T-helper 1 cell (primary cell): ENCODE measurements at places on chromosomes 1 and 21.

DNA sequence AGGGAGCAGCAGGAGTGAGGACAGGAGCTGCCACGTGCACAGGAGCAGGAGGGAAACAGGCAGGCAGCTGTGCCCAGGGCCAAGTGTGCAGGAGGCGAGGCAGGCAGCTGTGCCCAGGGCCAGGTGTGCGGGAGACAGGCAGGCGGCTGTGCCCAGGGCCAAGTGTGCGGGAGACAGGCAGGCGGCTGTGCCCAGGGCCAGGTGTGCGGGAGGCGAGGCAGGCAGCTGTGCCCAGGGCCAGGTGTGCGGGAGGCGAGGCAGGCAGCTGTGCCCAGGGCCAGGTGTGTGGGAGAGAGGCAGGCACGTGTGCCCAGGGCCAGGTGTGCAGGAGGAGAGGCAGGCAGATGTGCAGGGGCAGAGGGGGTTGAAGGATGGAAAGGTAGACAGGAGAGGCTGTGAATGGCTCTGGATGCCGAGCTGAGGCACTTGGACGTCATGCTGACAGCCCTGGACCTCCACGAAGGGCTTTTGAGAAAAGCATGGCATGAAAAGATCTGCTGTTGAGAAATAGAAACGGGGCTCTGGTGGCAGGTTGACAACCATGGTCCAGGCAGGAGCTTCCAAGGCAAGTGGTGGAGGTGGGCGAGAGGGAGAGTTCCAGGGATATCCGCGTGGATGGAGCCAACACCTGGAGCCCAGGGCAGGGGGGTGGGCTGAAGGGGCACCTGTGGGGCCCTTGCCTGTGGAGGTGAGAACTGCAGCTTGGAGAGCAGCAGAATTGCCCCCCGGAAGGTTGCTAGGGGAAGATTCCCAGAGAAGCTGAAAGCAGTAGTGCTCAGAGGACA is 19.1 kb upstream of the NPHP4 start:
- DNase-seq = no peak

- no peak for DNase-seq
Observed at GRCh38 chr1:53574621-53575020, 115.4 kb downstream of the DMRTB1 start.

DNA sequence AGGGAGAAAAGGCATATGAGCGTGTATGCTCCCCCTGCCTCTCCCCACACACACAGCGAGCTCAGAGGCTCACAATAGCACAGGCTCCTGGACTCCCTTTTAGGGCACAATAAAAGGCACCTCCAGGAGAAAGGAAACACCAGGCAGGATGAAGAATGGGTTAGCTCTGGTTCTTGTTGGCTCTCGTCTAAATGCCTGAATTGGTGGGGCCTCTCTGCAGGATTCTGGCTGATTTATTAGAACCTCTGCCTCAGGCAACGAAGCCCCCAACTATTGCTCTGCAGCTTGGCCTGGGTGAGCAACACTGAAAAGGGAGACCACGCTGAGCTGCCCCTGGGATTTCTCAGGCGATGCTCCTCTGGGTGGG is 590.9 kb upstream of the PLXNA2 start:
- no peak for DNase-seq

DNA sequence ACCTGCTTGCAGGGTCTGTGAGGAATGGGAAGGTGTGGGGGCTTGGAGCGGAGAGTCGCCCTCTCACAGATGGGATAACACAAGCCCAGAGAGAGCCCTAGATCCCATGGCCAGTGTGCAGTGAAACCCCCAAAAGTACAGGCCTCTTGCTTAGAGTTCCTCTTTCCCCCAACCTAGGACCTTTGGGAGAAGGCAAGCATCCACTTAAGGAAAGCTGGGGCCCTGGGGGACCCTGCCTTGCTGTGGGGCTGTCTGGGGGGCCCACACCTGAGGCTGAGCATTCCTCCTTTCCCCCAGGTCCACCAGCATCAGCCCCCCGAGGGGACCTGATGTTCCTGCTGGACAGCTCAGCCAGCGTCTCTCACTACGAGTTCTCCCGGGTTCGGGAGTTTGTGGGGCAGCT is 1.1 kb downstream of the VWA1 start:
- no peak for DNase-seq

DNA sequence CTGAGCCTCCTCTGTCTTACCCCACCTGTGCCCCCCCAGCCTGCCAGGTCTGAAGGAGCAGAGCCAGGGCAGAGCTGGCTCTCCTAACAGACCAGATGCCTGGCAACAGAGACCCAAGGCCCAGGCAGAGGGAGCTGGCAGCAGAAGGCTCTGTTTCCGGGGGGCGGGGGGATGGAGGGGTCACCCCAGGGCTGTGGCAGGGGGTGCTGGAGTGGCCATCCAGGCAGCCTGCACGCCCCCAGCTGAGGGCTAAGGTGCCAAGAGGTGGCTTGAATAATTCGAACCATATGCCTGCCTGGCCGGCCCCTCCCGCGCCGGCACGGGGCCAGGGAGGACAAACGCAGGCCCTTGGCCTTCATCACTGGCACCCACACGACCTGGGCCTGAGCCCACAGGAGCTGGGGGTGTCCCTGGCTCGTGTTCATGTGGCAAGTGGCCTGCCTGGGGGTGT is 16.0 kb upstream of the PLEKHG5 start:
- no peak for DNase-seq

GRCh38 chr1:232890340-232890943 is 60.0 kb upstream of the NTPCR start:
- DNase-seq = no peak

DNA sequence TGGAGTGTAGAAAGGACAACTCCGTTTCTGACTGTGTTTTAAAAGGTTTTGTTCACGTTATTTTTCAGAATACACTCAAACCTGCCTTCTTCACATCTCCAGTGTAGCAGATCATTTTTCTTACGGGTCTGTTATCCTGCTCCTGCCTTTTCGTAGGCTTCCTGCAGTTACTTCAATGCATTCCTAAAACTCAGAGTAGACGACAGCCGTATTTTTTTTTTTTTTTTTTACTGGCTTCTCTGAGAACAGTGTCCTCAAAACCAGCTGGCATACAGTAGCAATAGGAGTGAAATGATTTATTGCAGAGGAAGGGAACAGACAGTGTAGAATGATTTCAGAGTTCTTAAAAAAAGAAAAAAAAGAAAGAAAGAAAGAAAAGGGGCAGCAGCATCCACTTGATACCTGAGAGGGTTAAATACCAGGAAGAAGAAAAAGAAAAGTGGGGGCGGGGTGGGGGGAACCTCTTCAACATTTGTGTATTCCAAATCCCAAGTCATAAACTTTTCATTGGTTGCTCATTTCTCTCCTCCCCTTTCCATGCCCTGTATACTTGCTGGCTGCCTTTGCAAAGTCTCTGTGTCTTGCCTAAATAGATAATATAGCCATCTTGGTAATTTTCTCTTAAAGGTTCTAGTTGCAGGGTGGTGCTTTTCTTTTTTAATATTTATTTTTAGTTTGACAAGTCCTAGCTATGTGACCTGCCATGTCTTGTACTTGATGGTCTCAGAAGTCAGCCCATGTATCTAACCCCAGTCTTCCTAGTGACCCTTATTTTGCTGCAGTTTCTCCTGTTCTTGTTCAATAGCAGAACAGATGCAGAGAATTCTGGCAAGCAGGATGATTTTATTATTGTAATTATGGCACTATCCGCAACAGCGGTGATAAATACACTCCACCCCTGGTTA is 2.8 kb downstream of the TGFB2 start:
- no peak for DNase-seq

DNA sequence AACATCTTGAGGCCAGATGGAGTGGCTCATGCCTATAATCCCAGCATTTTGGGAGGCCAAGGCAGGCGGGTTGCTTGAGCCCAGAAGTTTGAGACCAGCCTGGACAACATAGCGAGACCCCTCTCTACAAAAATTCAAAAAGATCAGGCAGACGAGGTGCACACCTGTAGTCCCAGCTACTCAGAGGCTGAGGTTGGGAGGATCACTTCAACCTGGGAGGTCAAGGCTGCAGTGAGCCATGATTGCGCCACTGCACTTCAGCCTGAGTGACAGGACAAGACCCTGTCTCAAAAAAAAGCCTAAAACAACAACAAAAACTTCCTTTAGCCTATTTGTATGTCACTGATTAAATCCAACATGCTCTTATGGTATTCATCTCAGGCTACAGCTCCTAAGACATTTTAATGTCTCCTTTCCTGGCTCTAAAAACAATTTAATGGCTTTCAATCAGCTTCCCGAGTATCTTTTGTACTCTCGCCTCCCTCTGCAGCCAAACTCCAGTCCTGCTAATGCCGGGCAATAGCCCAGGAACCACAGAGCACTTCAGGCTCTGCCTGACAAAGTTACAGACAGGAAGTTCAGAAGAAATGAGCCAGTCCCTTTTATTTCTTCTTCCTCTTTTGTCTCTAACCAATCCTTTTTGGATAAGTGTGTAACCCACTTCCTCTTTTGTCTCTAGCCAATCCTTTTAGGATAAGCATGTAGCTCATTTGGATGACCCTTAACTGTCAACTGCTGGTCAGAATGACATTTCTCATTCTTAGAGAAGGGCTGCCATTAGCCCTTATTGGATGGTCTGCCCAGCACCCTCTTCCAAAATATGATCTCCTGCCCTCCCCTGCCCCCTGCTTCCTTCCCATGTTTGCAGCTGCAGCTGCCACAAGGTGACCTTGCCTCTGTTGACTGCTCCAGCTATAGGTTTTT is 6.6 kb upstream of the DOP1B start:
- no peak for DNase-seq

GRCh38 chr1:48875552-48876329 is 99.0 kb upstream of the BEND5 start:
- no peak for DNase-seq

- no peak for DNase-seq
Observed at GRCh38 chr1:201391651-201392511, 7.2 kb downstream of the LAD1 start.

DNA sequence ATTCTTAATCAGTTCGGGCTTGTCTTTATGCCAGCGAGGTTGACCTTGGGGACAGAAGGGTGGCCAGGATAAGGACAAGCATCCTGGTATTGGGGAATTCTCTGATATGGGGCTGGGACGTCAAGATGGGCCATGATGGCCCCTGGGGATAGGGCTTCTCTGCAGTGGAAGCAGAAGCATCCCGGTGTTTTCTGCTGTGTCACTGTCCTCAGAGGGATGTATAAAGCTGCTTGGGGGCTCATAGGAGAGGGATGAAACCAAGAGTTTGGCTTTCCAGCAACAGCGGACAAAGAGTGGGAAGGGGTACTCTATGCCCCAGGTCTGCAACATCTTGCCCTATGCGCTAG is 1.4 kb upstream of the ATP1B1 start:
- DNase-seq = no peak

GRCh38 chr1:59639266-59639665 is 175.5 kb upstream of the HOOK1 start:
- DNase-seq = no peak

DNA sequence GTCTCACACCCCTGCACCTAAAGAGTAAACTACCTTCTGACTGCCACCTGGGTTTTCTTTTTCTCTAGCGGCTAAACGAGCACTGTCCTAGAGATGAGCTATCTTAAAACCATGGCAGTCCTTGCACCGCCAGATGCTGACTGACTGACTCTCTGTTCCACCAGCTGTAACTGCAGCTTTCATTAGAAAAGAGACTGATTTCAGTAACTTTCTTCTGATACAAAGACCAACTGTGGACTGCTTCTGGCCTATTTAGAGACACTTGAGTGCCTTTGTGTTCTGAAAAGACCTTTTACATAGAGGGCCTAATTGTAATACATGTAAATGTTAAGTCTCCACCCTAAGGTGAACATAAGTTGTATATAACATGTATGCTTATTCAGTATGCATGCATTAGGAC is 152.5 kb downstream of the DISC1 start:
- no peak for DNase-seq

DNA sequence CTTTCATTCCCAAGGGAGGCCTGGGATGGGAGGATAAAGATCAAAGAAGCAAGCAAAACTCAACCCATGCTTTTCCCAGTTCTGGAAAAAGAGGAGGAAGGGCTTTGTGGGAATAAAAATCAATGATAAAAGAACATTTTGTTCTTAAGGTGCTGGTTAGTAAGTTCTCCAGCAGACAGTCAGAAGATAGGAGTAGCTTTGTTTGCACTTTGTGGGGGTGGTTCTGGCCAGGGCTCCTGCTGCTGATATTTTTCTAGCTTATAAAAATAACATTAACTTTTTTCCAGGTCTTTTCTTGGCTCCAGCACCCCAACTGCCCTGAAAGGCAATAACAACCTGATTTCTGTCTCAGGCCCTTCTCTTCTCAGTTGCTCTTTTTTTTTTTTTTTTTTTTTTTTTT is 220.0 kb downstream of the FGGY start:
- no peak for DNase-seq

- no peak for DNase-seq
Observed at GRCh38 chr1:30888391-30888790, 20.2 kb downstream of the SDC3 start.

DNA sequence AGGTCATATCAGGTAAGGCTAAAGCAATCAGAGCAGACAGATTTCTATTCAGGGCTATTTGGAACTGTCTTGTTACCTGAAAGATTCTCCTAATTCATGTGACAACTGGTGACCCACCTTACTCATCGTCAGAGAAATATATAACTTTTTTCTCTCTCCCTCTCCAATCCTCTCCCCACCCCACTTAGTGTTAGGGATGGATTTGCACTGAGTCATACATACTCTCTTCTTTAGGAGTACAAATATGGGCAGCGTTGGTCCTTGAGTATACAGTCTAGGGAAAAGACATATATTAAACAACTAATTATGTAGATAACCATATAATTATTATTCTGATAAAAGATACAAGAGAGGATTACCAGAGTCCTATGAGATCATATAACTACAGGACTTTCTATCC is 246.3 kb downstream of the HHIPL2 start:
- no peak for DNase-seq

DNA sequence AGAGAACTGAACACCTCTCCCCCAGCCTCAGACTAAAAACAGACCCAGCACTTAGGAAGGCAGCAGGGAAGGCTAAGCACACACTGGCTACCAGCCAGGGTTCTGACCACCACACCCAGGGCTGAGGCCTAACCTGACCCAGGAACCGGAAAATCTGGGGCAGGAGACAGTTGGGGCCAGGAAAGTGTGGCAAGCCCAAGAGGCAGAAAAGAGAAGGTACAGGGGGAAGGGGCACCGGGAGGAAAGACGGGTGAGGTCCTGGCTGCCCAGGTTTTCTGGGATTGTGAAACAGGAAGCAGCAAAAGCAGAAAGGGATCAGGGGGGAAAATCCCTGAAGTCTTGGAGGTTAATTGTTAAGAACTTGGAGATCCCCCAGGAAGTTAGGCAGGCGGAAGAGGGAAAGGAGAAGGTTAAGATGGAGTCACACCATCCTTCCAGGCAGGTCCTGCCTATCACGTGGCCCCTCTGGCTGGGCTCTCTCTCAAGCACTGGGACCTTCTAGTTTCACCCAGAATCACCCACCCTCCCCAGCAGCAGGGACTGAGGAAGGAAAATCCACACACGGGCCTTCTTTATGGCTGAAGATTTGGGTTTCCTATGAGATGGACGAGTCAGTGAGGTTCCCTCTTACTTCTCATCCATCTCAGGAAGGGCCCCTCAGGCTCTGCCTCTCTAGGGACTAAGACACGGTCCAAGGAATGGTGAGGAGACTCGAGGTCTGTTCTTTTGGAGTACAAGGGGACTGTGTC is 2.6 kb downstream of the HDGF start:
- DNase-seq = no peak

DNA sequence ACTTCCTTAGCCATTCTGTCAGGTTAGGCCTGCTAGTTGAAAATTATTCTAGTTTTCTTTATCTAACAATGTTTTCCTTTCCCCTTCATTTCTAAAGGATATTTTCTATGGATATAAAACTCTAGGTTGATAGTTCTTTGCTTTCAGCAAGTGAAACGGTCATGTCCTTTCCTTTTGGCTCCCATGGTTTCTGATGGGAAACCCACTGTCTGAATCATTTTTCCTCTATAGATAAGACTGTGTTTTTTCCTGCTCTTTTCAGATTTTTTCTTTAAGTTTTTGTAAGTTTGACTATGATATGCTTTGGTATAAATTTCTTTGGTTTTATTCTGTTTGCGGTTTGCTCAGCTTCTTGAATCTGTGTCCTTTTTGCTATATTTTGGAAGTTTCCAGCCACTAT is 800.9 kb downstream of the USP25 start:
- no peak for DNase-seq
